ENCODE measurements at places on chromosomes 1 and 21. TPM values are rescaled to one million over a fixed set of nuclear protein-coding genes. Genes with fewer than 3 reads are reported as not detected.

TNFSF18 gene
- total RNA-seq = not detected

- DNase-seq = peak; percentile 51
Measured at GRCh38 chr1:35449334-35450008, 107.7 kb downstream of the KIAA0319L start.

DNA sequence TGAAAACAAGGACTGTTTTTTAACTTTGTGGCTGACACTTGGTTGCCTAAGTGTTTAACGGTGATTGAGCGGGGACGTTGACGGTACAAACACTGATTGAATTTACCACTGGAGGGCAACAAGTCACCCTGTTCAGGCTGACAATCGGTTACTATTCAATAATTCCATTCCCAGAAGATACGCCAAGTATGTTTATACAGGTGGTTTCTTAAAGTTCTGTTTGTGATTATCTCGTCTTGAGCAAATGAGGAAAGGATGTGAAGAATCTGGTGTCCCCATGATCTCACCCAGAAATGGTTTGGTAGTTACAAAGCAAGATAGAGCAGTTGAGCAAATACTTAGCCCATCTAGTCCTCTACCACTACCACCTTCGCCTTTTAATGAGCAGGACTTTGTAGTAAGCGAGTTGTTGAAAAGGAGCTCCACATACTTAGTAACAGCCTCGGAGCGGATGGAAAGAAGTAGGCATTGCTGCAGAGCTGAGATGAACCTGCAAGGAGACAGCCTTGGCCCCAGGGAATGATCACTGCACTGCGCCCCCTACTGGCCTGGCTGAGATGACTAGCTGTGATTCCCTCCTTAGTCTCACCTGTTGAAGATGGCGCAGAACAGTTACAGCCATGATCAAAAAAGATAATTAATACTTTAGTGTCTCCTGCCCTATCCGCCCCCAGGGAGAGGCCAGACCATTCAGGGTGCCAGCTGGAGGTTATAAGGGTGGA, 36.3 kb downstream of the IFNAR1 start:
- DNase-seq = peak; percentile 90

DNA sequence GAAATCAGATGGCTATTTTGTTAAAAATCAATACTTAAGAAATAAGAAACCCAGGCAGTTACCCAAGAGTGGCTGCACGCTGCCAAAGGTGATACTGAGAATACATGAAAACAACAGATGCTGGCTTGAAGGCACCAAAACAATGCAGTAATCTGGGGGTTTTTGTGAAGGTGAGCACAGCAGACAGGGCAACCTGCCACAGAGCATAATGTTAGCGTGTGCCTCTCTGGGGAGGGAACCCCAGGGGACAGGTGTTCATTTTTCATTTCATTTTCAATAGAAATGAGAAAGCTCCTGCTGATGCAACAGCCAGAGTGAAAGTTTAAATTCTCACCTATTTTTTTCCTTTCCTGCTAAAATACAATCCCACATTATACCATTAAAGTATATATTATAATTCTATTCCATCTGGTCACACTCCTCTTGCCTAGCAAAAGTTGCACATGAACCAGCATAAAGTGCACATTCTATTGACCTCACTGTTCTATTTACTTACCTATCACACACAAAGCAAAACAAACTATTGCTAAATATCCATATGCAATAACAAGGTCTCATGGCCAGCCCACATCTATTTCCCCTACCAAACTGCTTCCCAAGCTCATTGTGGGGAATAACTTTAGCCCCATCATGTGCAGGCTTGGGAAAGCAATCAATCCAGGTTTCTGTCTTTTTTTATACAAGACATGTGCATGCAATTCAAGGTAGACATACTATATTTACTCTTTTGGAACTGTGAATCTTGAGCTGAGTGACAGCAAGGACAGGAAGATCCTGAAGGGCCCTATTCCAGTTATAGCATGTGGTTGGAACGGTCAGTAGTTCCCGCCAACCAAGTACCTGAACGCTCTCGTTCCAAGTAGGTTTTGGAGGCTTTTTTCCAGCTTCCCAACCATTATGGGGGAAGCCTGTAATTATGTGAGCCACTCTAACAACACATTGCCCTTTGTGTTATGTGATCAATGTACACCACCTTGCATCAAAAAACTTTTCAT, 173.6 kb downstream of the RERE start:
- no peak for DNase-seq

DNA sequence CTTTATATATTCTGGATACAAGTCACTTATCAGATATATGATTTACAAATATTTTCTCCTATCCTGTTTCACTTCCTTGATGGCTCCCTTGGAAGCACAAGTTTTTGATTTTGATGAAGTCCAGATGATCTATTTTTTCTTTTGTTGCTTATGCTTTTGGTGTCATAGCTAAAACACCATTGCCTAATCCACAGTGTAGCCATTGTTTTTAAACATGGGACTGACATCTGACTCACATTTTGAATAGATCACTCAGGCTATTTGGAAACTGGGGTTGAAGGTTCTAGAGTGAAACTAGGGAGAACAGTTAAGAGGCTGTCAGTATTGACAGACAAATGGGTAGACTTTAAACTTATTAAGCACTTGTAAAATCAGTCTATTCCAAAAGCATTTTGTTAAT, 16.6 kb downstream of the AK4 start:
- DNase-seq = no peak

Data from adrenal gland (tissue), 19 donors.